Small intestine (tissue), 16 donors: ENCODE measurements at places on chromosomes 13 and 19. TPM values are rescaled to one million over a fixed set of nuclear protein-coding genes. Genes with fewer than 3 reads are reported as not detected.

DNA sequence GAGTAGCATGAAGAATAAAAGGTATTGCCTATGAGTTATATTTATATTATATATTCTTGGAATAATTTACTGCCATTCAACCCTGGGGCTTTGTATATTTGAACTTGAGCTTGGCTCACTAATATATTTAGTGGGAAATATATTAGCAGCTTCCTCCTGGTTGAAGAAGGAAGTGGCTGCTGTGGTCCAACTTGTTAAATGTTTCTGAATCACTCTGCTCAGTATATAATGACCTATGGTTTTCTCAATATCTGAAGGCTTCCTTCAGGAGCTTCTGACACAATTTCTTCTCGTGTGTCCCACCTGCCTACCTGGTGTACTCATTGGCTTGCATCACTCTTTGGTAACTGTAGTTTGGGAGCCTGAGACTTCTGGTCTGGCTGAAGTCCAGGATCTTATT is 646.4 kb downstream of the TBC1D4 start:
- no peak for DNase-seq

- DNase-seq: no peak
Measured at GRCh38 chr19:14555918-14556661, 15.8 kb downstream of the NDUFB7 start.

GRCh38 chr19:43525836-43526771 is 897 bp downstream of the ETHE1 start:
- DNase-seq: peak; percentile 66

- no peak for DNase-seq
Measured at GRCh38 chr13:49443357-49443703, 534 bp downstream of the CAB39L start.

DNA sequence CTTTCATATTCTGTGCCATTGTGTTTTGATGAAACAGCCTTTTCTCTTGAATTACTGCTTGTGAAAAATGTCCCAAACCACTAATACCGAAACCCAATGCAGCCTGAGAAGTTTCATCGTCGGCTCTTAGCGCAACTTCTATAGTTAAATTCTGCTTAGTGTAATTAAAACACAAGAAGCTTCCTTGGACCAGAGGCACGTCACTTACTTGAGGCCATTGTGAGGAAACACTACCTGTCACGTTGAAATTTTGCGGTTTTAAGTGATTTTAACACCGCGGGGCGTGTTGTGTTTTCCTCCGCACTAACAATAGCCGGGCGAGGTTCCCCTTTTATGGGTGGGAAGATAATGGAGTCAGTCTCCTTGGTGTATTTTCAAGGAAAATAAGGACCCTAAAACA is 70.9 kb downstream of the GGACT start:
- DNase-seq: peak; percentile 20

GRCh38 chr13:27791146-27791900 is 960 bp upstream of the GSX1 start:
- DNase-seq: no peak

DNA sequence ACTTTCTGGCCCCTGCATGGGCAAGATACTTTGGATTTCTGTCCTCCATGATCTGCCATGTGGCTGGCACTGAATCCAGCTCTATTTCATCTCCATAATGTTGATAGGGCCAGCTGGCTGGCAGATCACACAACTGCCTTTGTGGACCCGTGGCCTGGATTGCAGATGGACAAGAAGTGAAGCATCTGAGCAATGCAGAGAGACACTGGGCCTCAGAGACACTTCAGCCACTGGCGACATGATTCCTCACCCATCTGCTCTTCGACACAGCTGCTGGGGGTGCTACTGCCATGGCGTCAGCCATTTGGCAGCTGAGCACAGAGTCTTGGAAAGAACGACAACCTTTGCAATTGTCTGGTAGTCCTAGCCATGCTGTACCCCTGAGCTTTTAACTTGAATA is 79.5 kb upstream of the MYO16 start:
- no peak for DNase-seq

- no peak for DNase-seq
Measured at GRCh38 chr13:50841786-50842185, 1.7 kb downstream of the DLEU7 start.

- no peak for DNase-seq
Measured at GRCh38 chr13:95039415-95039814, 261.8 kb downstream of the ABCC4 start.

- DNase-seq: peak; percentile 44
Measured at GRCh38 chr13:109610517-109610916, 175.9 kb downstream of the IRS2 start.

The YJU2 gene
- polyA plus RNA-seq: 27.3 TPM

The PLIN3 gene
- 77.3 TPM for polyA plus RNA-seq

The KIR2DL3 gene
- polyA plus RNA-seq: 0.06 TPM

The CERS4 gene
- polyA plus RNA-seq: 7.0 TPM

The RGL3 gene
- 1.1 TPM for polyA plus RNA-seq

The VAV1 gene
- 3.5 TPM for polyA plus RNA-seq

The CLEC4G gene
- 0.18 TPM for polyA plus RNA-seq
